ENCODE measurements at places on chromosomes 7 and 10.

DNA sequence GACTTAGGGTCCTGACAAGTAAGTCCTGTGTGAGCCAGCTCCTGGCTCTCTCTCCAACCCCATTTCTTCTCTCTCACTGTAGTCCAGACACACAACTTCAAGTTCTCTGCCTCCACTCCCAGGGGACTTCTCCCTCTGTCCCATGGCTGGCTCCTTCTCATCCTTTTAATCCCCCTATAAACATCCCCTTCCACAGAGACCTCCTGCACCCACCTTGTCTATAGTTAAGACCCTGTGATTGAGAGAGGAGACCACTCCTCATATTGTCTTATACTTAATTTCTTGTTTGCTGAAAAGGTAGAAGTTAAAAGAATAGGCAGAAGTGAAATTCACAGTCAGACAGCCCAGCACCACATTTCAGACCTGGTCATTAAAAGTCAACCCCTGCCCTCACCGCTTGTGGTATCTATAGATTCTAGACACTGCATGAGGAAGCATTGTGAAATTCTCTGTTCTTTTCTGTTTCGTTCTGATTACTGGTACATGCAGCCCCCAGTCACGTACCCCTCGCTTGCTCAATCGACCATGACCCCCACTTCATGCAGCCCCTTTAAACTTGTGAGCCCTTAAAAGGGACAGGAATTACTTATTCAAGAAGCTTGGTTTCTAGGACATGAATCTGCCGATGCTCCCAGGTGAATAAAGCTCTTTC lies 125.6 kb upstream of the FRMD4A start:
- no peak for DNase-seq

GRCh38 chr7:106679153-106679931 lies 18.4 kb upstream of the CCDC71L start:
- no peak for DNase-seq

- DNase-seq = no peak
Measured at GRCh38 chr7:123629281-123629680, 26.4 kb upstream of the LMOD2 start.

DNA sequence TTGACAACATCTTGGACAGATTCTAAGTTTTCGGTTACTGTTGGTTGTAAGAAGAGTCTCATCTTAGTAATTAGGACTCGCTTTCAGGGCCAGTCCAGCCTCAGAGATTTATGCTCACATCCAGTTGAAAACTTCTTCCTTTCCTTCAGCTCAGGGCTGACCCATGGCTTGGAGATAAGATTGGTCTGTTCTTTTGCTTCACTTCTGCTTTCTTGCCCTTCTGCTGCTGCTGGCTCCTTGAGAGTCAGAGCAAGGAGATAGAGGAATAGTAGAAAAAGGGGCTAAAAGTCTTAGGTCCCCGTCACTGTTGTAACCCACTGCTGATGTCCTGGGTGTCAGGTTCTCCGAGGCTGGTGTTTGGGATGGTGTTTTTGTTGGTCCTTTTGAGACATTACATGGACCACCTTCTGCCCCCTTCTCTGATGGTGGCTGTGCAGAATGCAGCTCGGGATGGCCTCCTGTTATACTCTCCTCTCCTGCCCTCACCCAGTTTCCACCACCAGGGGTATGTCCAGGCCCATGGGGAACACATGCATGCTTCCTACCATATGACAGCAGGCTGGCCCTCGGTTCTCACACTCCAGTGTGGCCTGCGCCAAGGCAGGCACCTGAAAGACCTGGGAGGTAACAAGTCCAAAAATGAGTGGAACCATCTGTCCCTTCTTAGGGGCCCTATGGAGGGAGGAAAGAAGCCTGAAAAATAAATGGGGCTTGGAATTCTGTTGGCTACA lies 67.8 kb upstream of the PCBD1 start:
- peak; percentile 33 for DNase-seq

DNA sequence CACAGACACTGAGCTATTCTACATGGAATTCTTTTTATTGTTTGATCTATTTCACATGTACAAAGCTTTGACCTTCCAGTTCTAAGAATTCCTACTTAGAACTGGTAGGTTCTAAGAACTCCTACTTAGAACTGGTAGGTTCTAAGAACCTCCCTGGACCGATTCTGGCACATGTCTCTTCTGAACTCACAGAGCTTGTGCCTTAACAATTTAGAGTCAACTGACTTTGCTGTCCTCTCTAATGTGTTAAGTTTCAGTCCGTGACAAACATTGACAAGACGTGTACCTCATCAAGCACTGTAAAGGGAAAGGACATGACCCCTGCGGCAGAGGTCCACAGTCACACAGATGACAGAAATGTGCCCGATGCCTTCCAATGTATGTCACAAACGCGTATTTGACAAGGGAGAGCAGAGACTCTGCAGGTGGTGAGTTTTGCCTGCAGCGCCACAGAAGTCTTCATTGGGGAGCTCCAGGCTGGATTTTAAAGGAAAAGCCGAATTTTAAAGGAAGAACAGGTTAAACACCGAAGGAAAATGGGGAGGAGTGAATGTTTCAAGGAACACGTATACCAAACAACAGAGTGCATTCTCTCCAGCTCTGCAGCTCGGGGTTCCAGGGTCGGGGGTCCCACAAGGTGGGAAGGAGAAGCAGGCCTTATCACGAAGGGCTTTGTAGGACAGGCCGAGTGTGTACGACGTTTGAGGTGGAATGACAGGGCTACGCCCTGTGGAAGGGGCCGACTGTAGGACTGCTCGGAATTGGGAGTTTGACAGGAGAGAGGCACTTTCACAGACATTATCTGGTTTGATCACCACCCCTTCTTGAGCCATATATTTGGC lies 161.1 kb upstream of the KLF14 start:
- no peak for DNase-seq

DNA sequence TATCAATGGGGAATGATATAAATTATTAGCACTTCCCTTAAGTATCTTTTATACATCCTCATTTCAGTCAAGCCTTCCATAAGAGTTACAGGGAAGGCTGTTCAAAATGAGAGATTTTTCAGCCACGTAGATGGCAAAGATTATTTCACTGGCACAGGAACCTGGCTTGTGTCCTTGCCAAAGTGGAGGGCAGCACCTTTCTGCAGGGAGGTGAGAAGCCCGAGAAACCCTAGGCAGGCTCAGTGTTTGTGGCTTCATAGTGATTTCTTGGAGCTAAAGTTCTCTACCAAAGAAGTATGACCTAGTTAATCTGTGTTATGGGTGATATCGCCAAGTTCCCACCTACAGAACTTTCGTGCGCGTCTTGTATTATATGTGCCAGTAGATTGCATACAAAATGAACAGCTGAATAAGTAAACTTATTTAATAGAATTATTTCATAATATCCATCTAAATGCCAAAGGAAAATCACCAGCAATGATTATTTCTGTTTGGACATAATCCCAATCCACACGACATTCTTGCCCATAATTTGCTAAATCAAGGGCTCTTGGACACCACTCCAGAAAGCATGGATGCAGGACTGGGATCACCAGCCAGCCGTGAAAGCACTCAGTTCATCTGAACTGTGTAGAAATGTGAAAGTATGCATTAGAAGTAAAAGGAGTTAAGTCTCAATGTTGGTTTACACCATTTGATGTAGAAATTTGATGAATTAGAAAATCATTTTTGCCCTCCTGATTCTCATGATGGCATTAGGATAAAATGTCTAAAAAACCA lies 150.4 kb upstream of the RNF32 start:
- DNase-seq = no peak

- no peak for DNase-seq
Measured at GRCh38 chr7:142954680-142955268, 7.4 kb downstream of the KEL start.

DNA sequence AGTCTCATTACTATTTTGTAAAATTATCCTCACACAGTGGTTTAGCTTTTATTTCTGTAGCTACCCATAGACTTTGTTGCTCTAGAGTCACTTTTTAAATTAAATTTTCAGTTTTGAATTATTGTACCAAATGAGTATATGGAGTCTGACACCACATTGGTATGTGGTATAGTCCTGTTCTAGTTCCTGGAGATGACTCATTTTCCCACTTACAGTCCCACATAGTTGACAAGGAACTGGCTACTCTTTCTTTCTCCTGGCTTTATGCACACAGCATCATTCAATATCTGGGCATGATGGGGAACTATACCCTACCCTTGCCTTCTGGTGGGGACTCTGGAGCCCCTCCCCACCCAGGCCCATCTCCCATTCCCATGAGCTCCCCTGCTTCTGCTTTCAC lies 92.6 kb upstream of the RAB11FIP2 start:
- DNase-seq = no peak

- DNase-seq = no peak
Measured at GRCh38 chr7:1418505-1419309, 40.6 kb downstream of the MICALL2 start.

- DNase-seq = no peak
Measured at GRCh38 chr7:128210036-128210347, 31.1 kb upstream of the LEP start.

DNA sequence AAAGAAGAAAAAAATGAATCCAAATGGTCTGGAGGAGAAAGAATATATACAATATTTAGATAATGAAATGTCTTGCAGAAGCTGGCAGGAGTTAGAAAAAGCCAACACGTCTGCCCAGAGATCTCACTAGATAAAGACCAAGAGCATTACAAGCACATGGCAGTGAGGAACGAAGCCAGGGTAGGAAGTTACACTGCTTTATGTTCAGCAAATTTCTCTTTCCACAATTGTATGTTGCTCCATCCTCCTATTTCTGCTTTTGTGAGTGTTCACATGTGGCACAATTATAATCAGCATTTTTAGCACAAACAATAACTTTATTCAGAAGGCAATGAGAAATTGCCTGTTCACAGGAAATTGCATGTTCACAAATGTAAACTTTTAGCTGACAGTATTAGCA lies 53.7 kb downstream of the LRRC17 start:
- no peak for DNase-seq

DNA sequence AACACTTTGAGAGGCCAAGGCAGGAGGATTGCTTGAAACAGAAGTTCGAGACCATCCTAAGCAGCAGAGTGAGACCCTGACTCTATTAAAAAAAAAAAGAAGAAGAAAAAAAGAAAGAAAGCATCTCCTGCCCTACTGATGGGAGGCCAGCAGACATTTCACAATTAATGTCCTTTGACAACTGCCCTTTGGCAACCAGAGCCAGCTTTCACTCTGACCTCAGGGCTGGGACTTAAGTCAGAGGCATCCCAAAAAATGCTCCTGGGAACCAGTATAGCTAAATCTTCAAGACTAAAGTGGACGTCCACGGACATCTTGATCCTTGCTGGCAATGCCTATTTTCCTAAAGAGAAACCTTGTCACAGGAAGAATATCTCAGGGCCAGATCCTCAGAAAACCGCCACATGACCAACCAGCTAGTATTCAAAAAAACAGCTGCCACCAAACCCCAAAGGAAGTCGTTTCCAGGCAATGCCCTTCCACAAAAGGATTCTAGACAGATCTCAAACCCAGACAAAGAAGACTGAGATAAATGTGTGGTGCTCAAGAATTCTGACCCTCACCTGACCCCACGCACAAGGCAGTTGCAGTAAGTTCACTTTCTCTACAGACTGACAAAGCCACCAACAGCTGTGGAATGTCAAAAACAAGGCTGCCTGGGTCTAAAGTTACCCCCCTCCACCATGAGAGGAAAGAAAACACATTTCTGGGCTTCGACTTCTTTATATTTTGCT lies 18.4 kb downstream of the GFRA1 start:
- DNase-seq = no peak

DNA sequence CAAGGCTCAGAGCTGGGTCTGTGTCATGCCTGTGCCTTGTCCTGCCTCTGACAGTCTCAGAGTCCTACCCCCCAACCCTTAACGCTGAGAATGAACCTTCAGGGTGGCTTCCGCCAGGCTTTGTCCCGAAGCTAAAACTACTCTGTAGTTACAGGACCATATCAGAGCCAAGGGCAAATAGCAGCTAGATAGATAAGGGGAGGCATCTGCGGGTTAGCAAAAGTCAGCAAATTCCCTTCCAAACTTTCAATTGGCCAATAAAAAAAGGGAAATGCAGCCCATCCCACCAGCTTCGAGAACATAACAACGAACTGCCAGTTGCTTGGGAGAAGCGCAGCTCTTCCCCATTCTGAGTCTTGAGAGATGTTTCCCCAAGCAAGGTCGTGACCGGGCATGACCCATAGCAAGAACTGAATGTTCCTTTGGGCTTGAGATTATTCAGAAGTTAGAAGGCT lies 17.7 kb downstream of the CCL24 start:
- DNase-seq = no peak

- DNase-seq = no peak
Measured at GRCh38 chr10:11113156-11113555, 95.5 kb downstream of the CELF2 start.

GRCh38 chr10:47414227-47414592 lies 30.1 kb upstream of the ZNF488 start:
- no peak for DNase-seq

DNA sequence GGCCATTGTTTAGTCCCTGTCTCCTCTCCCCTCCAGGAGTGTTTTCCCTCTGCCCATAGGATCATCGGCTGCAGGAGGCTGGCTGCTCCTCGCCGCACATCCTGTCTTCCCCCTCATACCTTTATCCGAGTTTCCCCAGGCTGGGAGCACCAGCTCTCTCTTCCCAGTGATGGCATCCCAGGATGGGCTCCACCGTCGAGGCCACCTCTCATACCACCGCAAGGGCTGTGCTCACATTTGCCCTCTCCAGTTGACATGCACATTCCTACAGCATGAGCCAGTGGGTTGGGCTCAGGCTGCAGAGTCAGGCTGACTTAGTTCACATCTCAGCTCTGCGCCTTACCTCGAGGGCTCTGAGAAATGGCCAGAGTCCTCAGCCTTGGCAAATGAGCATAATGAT lies 12.1 kb downstream of the HKDC1 start:
- no peak for DNase-seq

DNA sequence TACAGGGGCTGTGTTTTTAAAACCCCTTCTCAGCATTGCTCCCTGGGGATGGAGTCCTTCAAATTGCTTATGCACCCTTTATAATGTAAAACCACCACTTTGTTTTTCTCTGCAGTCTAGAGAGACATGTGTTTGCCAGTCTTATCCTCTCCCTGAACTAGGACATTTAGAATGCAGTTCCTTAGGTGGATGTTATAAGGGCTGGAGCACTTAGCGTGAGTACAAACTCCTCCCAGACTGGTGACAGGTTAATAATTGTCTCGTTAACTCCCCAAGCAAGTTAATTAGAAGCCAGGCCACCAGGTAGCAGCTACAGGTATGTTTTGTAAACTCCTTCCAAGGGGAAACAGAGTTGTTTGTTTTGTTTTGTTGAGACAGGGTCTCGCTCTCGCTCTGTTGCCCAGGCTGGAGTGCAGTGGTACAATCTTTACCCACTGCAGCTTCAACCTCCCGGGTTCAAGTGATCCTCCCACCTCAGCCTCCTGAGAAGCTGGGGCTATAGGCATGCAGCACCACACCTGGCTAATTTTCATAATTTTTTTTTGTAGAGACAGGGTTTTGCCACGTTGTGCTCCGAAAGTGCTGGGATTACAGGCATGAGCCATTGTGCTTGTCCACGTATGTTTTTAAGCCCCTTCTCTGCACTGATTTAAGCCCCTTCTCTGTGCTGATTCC lies 100.2 kb downstream of the FAM107B start:
- no peak for DNase-seq

- DNase-seq = no peak
Measured at GRCh38 chr7:112150823-112151641, 55.2 kb downstream of the DOCK4 start.

DNA sequence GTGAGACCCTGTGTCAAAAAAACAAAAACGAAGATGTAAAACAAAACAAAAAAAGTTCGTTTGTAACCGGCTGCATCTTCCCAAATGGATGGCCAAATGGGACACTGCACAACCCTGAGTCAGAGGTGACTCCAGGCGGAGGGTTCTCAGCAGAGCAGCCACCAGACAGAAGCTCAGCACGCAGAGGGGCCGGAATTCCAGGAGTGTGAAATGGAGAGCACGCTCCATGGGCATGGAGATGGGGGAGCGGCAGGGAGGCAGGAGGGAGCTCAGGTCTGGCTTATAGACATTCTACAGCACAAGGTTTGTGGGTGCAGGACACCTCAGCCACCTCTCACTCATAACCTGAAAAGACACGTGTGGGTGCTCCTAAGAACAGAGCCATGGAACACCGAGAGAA lies 227.0 kb downstream of the MAD1L1 start:
- DNase-seq = no peak
